ENCODE measurements at places on chromosomes 5 and 9. TPM values are rescaled to one million over a fixed set of nuclear protein-coding genes. Genes with fewer than 3 reads are reported as not detected.

The OSMR gene
- 36.7 TPM for total RNA-seq

The SLC23A1 gene
- 0.37 TPM for total RNA-seq

The CMBL gene
- total RNA-seq = 18.4 TPM

The C9 gene
- not detected for total RNA-seq

The C7 gene
- total RNA-seq = 205 TPM

DNA sequence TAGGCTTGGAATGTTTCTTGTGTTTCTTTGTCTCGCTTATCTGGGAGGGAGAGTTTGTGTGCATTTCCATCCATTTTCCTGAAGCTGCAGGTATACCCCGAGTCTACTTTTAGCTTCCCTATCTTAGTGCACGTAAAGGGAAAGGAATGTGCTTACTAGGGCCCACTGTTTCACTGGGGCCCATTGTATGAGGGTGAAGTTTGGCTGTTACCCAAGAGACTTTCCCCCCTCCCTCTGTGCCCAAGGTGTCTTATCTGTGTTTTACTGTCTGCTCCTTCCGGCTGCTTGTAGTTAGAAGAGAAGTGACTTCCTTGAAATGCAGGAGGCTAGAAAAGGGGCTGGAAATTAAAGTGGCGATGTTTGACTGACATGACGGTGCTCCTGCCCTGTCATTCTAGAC is 12.1 kb upstream of the BTNL3 start:
- peak; percentile 32 for DNase-seq

- DNase-seq = no peak
Measured at GRCh38 chr5:32765266-32765665, 54.1 kb downstream of the NPR3 start.

DNA sequence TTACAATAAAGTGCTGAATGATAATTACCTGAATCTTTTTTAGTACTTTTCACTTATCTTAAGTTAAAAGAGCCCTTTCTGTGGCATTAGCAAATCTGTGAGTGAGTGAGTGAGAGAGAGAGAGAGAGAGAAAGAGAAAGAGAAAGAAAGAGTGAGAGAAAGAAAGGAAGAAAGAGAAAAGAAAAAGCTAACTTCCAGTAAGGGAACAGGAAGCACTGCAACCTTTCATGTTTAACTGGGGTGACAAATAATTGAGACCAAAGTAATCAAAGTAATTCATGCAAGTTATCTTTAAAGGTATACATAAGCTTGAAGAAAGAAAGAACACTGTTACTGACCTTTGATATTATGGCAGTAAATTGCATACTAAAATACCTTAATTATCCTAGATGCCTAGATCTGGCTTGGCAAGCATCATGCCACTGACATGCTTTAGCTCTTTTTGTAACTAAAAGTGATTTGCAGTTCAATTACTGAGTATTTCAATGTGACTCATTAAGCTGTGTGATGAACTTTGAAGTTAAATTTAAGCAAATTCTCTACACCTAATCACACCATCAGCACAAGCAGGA is 21.7 kb downstream of the FEM1C start:
- DNase-seq = no peak

GRCh38 chr9:78053627-78054026 is 22.0 kb upstream of the GNAQ start:
- no peak for DNase-seq

GRCh38 chr9:133087429-133088145 is 25.8 kb downstream of the CEL start:
- DNase-seq = no peak

- DNase-seq = no peak
Measured at GRCh38 chr9:135363596-135363995, 116.0 kb upstream of the PPP1R26 start.

DNA sequence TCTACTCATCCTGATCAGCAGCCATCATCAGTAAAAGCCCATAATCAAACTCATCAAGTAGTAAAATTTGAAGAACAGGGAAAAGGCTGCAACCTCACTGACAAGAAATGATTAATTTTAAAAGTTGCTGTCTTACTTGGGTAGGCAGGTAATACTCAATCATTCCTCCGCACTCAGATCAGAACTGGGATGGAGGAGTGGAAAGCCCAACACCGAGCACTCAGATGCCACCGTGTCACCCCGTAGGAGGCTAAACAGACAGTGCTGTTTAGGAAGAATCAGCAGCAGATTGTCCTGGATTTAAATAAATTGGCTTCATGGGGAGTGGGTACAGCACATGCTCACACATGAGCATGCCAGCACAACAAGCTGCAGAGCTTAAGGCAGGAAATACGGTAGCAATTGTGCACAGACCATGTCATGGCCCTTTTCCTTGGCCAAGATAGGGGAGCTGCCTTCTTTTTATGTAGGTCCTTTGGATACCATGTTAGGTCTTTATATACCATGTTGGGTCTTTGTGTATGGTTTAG is 92.6 kb upstream of the CDH6 start:
- no peak for DNase-seq

- no peak for DNase-seq
Measured at GRCh38 chr9:69396759-69397158, 71.7 kb downstream of the ENTREP1 start.

GRCh38 chr9:101417389-101417788 is 18.2 kb downstream of the ALDOB start:
- DNase-seq = no peak

DNA sequence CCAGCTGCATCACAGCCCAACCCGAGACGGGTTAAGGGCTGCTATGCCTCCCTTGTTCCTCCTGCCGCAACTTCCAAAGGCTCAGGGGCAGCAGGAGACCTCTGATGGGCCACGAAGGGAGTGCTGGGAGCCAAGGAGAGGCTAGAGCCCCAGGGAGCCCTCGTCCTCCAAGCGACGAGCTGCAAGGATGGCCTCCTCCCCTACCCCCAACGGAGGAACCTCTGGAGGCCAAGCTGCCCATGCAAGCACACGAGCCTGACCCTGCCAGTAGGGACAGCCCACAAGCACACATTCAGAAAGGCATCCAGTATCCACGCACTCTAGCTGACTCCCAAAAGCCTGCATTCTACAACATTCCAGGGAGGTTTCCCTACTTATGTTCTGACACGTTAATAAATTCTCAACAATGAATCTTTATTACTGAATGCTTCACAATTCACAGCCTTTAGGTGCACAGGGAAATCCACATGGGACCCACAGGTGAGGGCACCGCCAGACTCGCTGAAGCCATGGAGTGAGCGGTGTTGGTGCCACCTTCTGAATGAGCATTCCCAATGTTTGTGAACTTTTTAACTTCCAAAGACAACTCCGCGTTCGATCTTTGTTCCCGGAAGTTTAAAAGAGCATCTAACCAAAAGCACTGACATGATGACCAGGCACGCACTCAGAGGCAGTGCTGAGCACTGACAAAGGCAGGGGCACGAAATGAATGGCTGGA is 28.7 kb downstream of the IPPK start:
- DNase-seq = no peak
